Stimulated activated CD8-positive, alpha-beta memory T cell treated with anti-CD3 and anti-CD28 coated beads, Interleukin-12 subunit alpha, Interleukin-12 subunit beta, amount 100 ng/mL, for 4 hours (primary cell): ENCODE measurements at places on chromosomes 6 and 20.

DNA sequence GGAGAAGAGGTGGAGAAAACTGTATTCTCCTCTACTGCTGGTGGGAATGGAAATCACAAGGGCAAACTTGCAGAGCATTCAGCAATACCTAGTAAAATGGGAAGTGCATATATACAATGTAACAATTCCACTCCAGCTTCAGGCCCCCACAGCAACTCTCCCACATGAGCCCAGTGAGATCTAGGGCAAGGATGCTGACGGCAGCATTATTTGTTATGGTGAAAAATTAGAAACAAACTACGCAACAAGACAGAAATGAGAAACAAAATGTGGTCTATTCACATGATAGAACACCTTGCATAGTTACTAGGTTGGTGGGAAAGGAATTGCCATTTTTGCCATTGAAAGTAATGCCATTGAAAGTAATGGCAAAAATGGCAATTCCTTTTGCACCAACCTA is 98.9 kb upstream of the SRSF6 start:
- DNase-seq: no peak

GRCh38 chr6:17536586-17536985 is 63.5 kb upstream of the FAM8A1 start:
- no peak for DNase-seq

DNA sequence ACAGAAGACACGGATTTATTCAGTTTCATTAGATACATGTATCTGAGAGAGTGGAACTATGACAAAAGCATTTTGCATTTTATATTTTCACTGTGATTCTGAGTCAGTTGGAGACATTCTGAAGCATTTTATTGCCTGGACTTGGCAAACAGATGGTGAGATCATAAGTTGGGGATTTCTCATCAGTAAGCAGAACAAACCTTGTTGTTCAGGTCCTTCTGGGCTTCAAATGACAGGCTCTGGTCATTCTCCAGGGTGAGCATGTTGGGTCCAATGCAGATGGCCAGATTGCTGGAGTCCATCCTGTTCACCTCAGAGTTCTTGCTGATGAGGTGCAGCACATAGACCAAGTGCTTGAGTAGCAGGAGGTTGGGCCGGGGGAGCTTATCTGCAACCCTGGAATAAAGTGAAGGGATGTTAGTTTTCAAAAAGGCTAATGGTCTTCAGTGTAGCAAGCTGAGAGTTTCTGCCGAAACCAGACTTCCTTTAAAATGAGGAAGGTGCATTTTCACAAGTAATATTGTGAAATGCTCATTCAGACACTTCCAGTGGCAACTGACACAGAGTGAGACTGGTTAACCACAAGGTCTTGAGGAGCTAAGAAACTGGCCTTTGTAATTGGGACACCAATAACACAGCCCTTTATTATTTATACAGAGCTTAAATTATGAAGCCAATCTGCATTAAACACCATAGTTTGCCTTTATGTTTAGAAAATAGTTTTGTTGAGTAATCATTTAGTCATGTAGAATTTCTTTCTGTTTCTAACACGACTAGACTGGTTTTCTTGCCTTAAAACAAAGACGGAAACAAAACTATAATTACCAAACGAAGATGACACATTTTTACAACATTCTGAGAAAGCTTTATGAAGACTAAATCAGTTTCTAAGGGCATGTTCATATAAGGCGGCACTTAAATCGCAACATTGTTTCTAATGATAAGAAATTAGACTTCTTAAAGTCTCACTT is 5.6 kb downstream of the TAGAP start:
- DNase-seq: no peak

- DNase-seq: no peak
Observed at GRCh38 chr6:24901698-24902328, 33.9 kb downstream of the RIPOR2 start.

- DNase-seq: no peak
Observed at GRCh38 chr6:136767570-136768309, 24.5 kb downstream of the MAP3K5 start.

GRCh38 chr6:157272866-157273755 is 50.2 kb downstream of the TMEM242 start:
- DNase-seq: no peak

DNA sequence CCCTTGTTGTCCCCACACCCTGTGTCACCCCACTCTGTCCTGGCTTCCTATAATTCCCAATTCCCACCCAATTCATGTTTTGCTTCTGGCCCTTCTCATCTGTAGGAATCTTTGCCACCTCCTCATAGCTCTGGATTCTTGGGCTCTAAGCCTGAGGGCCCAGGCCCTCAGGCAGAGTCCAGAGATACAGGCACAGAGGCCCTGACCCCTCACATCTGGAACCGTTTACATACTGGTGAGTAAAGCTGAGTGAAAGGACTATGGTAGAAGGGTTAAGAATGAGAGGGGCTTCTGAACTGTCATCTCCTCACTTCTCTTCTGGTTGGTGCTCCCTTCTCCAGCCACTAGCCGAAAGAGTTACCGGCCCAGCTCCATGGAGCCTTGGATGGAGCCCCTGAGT is 13.6 kb downstream of the PRRC2A start:
- DNase-seq: no peak

GRCh38 chr6:44931385-44931784 is 396.7 kb upstream of the RUNX2 start:
- no peak for DNase-seq

DNA sequence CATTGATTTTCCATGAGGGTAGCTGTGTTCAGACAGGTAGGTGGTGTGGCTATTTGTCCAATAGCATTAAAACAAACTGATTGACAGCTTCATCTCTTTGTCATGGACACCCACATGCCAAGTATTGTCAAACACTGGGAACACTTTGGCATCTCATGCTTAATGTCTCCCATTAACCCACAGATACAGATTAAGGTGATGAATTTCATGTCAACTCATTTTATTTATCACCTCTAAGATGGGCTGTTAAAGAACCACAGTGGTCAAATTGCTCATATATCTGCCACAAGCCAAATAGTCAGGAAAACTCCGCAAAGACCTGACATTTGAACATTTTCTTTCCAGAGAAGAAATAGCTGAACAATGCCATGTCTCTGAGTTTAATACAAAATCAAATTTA is 139.1 kb upstream of the SPTLC3 start:
- DNase-seq: no peak

GRCh38 chr20:18138639-18139583 is 1.2 kb downstream of the KAT14 start:
- DNase-seq: no peak

DNA sequence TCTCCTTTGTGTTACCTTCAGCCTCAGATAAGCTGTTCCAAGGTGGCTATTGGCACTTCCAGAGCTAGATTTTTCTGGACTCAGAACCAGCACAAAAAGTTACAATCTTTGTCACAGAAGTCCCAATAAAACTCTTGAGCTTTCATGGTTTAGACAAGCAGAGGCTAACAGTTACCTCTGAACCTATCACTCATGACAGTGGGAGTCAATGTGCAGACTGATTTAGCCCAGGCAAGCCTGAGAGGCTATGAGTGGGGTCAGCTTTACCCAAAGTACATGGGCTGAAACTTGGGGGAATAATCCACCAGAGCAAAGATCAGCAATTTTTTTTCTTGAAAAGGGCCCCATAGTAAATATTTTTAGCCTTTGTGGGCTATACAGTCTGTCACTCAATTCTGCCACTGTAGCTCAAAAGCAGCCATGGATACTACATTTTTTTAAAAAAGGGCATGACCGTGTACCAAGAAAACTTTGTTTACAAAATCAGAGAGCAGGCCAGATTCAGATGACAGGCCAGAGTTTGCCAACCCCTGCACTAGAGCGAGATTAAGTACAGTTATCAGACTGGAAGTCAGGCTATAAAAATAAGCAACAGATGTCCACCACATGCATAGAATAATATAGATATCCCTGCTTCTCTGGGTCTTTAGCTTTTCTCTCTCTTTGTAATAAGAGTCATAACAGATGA is 20.0 kb downstream of the CCN2 start:
- DNase-seq: no peak

- no peak for DNase-seq
Observed at GRCh38 chr6:1312473-1313367, 822 bp downstream of the FOXQ1 start.

DNA sequence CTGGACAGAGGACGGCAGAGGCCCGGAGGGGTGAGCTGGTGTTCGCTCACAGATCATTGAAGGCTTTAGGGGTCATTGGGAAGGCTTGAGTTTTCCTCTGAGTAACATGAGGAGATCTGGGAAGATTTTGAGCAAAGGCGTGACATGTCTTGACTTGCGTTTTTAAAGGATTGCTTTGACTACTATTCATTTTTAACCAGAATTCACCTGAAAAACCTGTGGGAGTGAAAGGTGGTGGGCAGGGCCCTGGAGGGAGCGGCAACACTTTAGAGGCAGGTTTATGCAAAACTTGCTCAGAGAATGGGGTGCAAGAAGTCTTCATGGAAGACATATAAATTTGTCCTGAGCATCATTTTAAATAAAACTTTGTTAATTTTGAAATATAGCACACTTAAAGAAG is 72.2 kb upstream of the EEF1E1 start:
- no peak for DNase-seq

- no peak for DNase-seq
Observed at GRCh38 chr6:34157851-34158250, 12.0 kb upstream of the GRM4 start.

DNA sequence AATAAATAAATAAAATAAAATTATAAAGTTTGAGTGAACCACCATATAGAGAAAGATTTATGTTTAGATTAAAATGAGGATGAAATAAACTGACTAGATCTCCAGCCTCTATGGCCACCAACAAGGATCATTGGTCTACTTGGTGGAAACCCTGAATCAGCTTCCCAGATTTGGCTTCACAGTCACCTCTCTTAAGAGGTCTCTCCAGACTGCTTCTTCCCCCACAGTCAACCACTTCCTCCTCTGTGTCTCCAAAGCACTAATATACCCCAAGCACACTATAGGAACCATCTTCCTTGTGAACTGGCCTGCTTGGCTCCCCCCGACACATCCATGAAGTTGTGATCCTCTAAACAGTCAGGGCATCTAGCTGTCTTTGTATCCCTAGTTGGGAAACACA is 529.6 kb upstream of the RNF217 start:
- no peak for DNase-seq

DNA sequence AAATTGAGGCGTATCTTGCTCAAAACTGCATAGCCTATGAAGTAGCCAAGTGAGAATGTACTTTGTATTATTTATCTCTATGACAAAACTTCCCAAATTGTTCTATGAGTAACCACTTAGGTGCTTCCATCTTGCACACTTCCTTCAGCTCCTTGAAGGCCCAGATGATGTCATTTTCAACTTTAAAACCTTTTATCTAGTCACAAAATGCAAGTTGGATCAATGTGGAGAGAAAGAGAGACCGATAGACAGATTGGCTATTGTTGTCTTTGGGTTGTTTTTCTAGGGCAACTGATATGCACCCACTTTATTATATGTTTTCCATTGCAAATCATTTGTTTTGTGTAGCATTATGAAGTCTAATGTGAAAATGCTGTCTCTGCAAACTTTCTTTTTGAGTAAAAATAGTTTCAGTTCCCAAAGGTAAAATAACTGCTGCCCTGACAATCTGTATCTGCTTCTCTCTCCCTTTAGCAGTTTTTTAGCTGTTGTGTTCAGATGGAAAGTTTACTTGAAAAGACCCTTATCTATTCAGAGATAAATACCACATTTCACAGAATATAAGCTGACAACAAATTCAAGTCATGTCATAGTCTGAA is 73.7 kb upstream of the CITED2 start:
- DNase-seq: no peak

DNA sequence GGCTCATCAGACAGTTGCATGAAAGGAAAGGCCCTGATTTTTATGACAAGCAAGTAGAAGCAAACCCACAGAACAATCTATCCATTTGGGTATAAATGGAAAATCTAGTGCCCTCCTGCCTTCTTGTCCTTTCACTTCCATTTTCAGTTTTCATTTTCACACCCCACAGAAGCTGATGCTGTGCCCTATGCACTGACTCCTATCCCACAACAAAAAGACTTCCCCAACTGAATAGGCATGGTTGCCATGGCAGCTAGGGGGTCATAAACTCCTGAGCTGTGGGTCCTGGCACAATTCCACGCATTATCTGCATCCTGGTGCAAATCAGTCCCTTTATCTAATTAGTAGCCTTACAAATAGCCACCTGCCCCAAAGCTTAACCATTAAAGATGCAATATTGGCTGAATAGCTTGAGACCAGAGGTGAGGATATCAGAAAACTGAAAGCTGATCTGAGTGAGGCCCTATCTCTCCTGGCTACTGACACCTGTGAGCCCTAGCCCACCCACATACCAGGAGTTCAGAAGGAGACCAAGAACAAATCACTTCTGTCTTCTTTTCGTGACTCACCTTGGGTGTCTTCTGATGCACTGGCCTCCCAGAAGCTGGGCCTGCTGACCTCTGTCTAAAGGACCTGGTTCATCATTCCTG is 34.9 kb upstream of the HEY2 start:
- DNase-seq: no peak

- no peak for DNase-seq
Observed at GRCh38 chr20:43916881-43917371, 2.3 kb downstream of the TOX2 start.

- no peak for DNase-seq
Observed at GRCh38 chr6:161037873-161038228, 46.3 kb downstream of the MAP3K4 start.

GRCh38 chr6:83708546-83708969 is 343 bp downstream of the SNAP91 start:
- DNase-seq: no peak

GRCh38 chr6:8993111-8993510 is 557.8 kb upstream of the SLC35B3 start:
- DNase-seq: no peak

DNA sequence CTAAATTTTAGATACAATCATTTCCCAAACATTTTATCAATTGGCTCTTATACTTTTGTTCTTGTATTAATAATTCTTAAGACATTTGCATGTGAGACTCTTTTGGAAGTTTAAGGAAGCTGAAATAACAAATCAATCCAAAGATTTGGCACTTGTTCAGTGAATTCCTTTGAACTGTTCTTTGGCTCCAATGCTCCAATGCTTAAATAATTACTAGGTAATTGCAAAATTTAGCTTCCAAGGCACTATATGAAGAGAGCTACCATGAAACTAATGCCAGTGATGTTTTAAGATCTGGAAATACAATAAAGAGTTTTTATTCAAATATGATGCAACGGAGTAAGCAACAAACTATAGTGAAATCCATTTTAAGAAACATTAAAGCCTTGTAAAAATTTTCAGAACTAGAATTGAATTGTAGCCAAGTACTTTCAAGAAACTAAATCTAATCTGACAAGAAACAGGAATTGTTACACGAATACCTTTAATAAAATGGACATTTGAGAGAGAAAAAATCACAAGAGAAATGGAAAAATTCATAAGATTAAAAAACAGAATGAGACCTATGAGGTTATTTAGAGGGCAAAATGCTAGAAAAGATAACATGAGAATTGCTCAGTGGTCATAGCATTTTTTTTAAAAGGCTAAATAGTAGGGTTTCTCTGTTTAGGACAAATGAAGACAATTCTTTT is 43.6 kb upstream of the SMLR1 start:
- DNase-seq: no peak
